Left kidney (tissue), 8 donors: ENCODE measurements at places on chromosomes 16 and 17. TPM values are rescaled to one million over a fixed set of nuclear protein-coding genes. Genes with fewer than 3 reads are reported as not detected.

Gene C16orf92
- polyA plus RNA-seq: not detected

Gene CCL7
- not detected for polyA plus RNA-seq

Gene NQO1
- polyA plus RNA-seq: 24.4 TPM

Gene SEPTIN12
- 0.57 TPM for polyA plus RNA-seq

Gene BORCS6
- 2.8 TPM for polyA plus RNA-seq

Gene SULT1A4
- 28.7 TPM for polyA plus RNA-seq

Gene KRT16
- not detected for polyA plus RNA-seq

Gene NMRAL1
- polyA plus RNA-seq: 33.7 TPM

Gene KRTAP17-1
- polyA plus RNA-seq: not detected

Gene PRSS21
- 0.22 TPM for polyA plus RNA-seq

Gene BLTP2
- polyA plus RNA-seq: 119 TPM

Gene ALOX15B
- 1.0 TPM for polyA plus RNA-seq

Gene C17orf78
- 0.30 TPM for polyA plus RNA-seq
